DMS53 (cell line): ENCODE measurements at places on chromosomes 16 and 17.
A peak's percentile ranks its signal among the peaks of the same experiment; 100 is the strongest.

GRCh38 chr16:65386672-65387071 lies 264.8 kb upstream of the CDH11 start:
- no peak for DNase-seq

DNA sequence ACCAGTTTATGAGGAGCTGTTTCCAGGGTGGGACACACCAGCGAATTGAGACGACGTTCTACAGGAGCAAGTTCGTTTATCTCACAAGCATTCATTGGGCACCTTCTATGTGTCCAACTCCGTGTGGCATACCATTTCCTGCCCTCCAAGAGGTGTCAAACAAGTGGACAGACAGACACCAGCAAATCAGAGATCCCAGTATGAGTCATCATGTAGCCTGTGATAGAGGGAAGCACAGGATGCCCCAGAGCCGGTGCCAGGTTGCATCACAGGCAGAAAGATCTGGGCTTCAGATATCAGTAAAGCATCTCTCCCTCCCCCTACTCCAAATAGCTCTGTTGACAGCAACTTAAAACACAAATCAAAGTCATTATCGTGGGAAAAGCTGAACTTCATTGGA lies 31.8 kb upstream of the MAF start:
- peak; percentile 64 for DNase-seq

- DNase-seq, result no peak
Observed at GRCh38 chr17:17624741-17625140, 33.2 kb upstream of the PEMT start.

DNA sequence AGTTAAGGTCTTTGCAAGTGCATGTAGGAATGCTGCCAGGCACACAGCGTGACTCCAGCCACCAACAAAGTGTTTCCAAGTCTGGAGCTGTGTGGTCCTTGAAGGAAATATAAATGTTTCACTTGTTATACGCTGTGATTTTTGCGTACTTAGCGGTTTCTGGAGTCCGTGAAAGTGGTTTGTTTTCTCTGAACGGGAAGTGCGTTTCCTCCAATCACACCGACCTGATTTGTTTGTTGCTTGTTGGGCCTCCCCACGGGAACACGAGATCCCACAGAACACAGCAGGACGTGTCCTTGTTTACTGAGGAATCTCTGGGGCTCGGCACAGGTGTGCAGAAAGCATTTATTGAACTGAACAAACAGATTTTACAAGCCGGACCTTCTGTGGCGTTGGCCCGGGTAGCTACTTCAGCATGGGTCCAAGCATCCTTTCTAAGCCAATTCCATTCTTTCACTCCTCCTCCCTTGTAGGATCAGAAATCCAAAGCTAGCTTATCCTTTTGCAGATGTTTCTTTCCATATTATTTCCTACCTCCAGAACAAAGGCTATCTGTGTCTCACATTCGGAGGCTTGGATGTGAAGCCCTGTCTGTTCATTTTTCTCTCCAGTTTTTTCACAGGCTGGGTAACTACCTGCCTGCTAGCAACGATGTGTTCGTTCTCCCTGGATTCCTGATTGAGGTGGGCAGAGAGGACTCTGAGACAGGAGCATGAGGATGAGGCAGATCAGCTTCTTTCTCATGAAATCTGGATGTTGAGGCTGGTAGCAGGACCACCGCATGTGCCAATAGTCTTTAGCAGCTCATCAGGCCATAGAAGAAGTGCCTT lies 44.6 kb downstream of the ABAT start:
- peak; percentile 56 for DNase-seq

DNA sequence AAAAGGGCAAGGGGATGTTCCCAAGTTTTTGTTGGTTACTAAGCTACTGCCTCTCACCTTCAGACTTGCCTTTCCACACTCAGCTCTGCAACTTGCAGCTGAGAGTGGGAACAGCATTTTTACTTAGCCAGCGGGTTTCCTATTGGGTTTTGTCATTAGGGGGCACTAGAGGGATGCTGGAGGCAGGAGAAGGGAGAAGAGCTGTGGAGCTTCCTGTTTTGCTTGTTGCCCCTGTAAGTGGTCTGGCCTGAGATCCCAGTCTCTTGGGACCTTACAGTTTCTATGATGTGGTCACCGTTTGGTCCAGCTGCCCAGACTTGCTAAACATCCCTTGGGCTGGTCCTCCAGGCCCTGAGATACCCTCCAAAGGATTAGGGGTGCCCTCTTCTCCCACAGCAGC lies 209.6 kb upstream of the NLRP1 start:
- peak; percentile 25 for DNase-seq

- no peak for DNase-seq
Observed at GRCh38 chr16:162271-162991, 3.3 kb upstream of the HBM start.

- no peak for DNase-seq
Observed at GRCh38 chr17:63819585-63820537, 7.4 kb upstream of the PSMC5 start.

GRCh38 chr16:51225878-51226277 lies 74.8 kb upstream of the SALL1 start:
- DNase-seq, result no peak

DNA sequence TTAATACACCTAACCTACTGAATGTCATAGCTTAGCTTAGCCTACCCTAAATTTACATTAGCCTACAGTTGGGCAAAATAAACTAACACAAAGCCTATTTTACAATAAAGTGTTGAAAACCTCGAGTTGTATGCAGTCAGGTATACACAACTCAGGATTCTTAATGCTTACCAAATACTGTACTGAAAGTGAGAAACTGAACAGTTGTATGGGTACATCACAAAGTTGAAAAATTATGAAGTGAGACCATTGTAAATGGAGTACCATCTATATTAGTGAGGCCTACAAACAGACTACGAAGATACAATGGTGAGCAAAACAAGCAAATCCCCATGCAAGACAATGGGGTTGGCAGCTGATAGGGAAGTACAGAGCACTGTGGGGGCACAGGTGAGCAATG lies 79.7 kb downstream of the VAT1L start:
- DNase-seq, result no peak

GRCh38 chr17:37318931-37319594 lies 56.7 kb upstream of the C17orf78 start:
- no peak for DNase-seq

DNA sequence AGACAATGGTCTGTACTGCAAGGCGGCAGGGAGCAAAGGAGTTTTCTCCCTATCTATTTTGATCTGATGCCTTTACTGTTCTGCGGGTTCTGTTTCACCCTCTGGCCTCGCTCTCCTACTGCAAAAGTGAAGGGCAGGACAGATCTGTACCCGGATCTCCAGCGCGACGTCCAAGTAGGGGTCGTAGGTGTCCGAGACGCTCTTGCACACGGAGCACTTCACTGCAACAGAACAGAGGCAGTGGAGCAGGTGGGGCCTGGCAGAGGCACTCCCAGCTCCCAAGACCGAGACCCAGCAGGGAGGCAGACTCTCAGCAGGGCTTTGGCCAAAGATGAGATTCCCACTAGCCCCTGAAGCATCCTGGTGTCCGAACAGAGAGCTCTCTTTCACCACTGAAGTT lies 19.8 kb downstream of the USP36 start:
- no peak for DNase-seq

DNA sequence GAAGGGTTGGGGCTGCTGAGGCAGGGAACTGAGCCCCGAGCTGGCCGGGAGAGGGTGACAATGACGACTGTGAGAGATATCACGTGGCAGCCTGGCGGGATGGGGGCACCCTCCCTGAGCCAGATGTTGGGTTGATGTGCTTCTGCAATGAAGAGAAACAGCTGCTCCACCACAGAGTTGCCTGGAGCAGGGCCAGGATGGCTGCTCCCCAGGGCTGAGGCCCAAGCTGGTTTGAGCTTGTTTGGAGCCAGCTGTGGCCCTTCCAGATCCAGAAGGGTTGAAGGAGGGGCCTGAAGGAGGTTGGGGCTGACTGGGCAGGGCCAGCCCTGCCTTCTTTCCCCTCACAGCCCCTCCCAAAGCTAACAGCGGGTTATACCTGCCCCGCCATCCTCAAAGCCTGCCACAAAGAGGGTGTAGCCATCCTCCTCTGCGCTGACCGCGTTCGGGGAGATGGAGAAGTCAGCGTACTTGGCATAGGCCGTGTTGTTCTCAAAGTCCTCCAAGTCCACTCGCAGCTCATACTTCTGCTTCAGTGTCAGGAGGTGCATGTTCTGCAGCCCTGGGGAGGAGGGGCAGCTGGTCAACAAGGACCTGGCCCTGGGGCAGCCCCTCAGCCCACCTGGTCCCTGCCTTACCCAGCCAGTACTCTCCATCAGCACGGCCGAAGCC lies 2.1 kb downstream of the MFAP4 start:
- peak; percentile 30 for DNase-seq
